ENCODE measurements at places on chromosomes 2 and 18. TPM values are rescaled to one million over a fixed set of nuclear protein-coding genes. Genes with fewer than 3 reads are reported as not detected.
A peak's percentile ranks its signal among the peaks of the same experiment; 100 is the strongest.

GAREM1 gene
- 2.0 TPM for total RNA-seq

CASP10 gene
- total RNA-seq, result 8.5 TPM

INHBB gene
- 52.0 TPM for total RNA-seq

TEKT4 gene
- total RNA-seq, result not detected

- no peak for DNase-seq
Measured at GRCh38 chr18:63883617-63884016, 3.9 kb upstream of the SERPINB2 start.

GRCh38 chr2:9494081-9494480 lies 19.7 kb downstream of the IAH1 start:
- DNase-seq, result no peak

GRCh38 chr2:47043142-47043890 lies 111.8 kb downstream of the STPG4 start:
- DNase-seq, result peak; percentile 85

GRCh38 chr2:158726911-158727592 lies 68.1 kb upstream of the DAPL1 start:
- no peak for DNase-seq

DNA sequence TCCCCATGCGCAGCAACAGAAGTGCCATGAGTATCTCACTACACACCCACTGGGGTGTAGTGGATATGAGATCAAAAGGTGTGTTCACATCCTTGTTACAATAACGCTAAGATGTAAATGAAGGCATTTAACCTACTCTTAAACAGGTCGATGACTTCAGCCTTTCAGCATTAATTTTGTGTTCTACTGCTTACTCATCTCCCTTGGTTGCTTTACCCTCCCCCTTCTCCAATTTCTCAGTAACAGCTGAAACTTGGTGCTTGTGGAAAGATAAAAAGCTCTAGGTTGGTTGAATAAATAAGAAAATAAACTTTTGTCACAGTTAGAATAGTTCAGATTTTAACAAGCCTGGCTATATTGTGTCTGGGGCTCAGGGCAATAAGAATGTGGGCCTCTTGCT lies 147.5 kb upstream of the SESTD1 start:
- DNase-seq, result peak; percentile 12

GRCh38 chr2:188042412-188042811 lies 249.3 kb upstream of the GULP1 start:
- peak; percentile 70 for DNase-seq

GRCh38 chr18:58468191-58468590 lies 160.7 kb downstream of the ALPK2 start:
- no peak for DNase-seq

- DNase-seq, result no peak
Measured at GRCh38 chr2:27076323-27076722, 2.1 kb upstream of the EMILIN1 start.

- DNase-seq, result no peak
Measured at GRCh38 chr2:162258169-162258568, 14.9 kb upstream of the FAP start.

GRCh38 chr2:217090024-217090473 lies 230.2 kb upstream of the TNP1 start:
- no peak for DNase-seq

DNA sequence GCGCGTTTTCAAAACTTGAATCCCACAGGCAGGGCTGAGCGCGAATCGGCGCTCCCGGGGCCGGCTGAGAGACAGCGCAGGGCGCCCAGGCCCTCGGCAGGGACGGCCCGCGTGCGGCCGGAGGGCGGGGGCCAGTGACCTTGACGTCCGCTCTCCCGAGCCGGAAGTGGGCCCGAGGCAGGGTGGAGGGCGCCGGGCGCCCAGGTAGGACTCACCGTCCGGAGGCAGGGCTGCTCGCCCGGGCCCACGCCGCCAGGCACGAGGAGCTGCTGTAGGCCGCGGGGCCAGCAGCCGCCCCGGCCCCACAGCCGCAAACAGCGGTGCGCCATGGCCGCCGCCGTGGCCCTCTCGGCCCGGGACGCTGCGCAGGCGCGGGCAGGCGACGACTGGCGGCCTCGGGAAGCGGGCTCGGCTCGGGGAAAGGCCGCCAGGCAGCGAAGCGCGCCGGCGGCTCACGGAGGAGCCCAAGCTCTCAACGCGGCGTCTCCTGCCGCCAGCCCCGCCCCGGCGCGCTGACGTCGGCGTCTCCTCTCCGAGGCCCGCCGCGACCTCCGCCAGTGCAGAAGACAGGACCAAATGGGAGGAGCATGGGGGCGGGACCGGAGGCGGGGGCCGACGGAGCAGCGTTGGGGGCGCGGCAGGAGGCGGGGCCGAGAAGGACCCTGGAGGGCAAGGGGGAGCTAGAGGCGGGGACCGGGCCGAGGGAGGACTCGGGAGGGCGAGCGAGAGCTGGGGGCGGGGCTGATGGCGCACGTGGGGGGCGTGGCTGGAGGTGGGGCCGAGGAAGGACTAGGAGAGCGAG lies at the start of gene AFG3L2:
Gene AFG3L2 (minus strand): TSS at position 474 of the 802 bp plus-strand sequence. CDS start 145 bp downstream, at position 329.
- DNase-seq, result peak; percentile 96

DNA sequence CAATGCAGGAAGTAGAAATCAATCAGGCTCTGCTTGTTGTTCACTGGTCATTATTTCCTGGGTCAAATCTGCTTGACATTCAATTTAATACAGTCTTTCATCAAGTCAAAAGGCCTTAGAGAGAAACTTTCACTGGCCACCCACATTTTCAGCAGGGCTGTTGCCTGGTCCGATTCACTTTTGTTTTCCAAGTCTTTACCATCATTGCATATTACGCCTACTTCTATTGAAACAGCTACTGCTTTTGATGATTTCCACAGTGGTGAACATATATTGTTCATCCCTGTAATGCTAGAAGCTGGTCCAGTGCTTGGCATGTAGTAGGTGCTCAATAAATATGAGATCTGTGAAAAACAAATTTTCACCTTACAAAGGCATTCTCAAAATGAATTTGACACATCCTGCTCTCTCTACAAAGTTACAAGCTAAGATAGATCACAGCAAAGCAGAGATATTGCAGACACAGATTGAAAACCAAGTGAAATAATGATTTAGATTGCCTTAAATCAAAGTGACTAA lies 600.1 kb downstream of the ARHGAP15 start:
- no peak for DNase-seq

GRCh38 chr2:184734338-184734737 lies 136.0 kb downstream of the ZNF804A start:
- no peak for DNase-seq

- no peak for DNase-seq
Measured at GRCh38 chr2:128442891-128443302, 124.2 kb upstream of the HS6ST1 start.

- DNase-seq, result peak; percentile 63
Measured at GRCh38 chr2:240449764-240450531, 14.5 kb downstream of the GPC1 start.

DNA sequence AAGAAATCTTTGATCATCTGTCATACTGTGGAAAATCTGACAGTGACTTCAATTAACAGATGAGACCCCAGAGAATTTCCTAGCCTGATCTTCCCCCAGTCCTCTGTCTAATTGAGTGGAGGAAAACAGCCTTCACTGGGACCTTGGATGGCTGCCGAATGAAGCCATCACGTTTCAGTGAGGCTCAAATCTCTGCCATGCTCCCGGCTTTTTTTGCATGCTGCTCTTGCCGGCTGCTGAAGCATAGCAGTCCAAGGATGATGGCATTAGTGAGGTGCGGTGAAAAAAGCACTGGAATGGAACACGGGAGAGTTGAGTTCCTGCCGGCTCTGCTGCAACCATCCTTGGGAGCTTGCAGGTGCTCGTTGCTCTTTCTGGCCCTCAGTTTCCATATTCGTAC lies 430.5 kb downstream of the SLC4A3 start:
- peak; percentile 22 for DNase-seq

GRCh38 chr2:95079199-95079683 lies 42.4 kb downstream of the MRPS5 start:
- no peak for DNase-seq

GRCh38 chr2:177740700-177741099 lies 331.9 kb downstream of the PDE11A start:
- no peak for DNase-seq

DNA sequence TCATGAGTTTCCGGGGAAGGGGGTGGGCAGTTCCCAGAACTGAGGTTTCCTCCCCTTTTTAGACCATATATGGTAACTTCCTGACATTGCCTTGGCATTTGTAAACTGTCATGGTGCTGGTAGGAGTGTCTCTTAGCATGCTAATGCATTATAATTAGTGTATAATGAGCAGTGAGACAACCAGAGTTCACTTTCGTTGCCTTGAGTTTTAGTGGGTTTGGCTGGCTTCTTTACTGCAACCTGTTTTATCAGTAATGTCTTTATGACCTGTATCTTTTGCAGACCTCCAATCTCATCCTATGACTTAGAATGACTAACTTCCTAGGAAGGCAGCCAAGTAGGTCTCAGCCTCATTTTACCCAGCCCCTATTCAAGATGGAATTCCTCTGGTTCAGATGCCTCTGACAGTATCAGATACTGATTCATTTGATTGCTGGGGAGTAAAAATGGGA lies 447.3 kb downstream of the XIRP2 start:
- DNase-seq, result no peak

All from Caki2 (cell line).